ENCODE measurements at places on chromosomes 3 and 15. TPM values are rescaled to one million over a fixed set of nuclear protein-coding genes. Genes with fewer than 3 reads are reported as not detected.

Gene ACTRT3
- total RNA-seq: 4.5 TPM

Gene MED12L
- 12.8 TPM for total RNA-seq

Gene GOLGA8N
- total RNA-seq: 8.9 TPM

Gene C3orf22
- 0.18 TPM for total RNA-seq

Gene NPHP3
- total RNA-seq: 23.7 TPM

Gene RHOV
- total RNA-seq: 4.3 TPM

Gene EXD1
- total RNA-seq: 0.09 TPM

Gene PTH1R
- 4.4 TPM for total RNA-seq

Gene GOLGA8M
- total RNA-seq: 0.82 TPM

Gene P2RY12
- total RNA-seq: 20.6 TPM

Gene WNT5A
- total RNA-seq: 49.4 TPM

Gene SPINK8
- not detected for total RNA-seq

Data from cerebellum (tissue), 4 donors.